Pulmonary artery endothelial cell (primary cell): ENCODE measurements at places on chromosomes 4 and X. TPM values are rescaled to one million over a fixed set of nuclear protein-coding genes. Genes with fewer than 3 reads are reported as not detected.
A peak's percentile ranks its signal among the peaks of the same experiment; 100 is the strongest.

DNA sequence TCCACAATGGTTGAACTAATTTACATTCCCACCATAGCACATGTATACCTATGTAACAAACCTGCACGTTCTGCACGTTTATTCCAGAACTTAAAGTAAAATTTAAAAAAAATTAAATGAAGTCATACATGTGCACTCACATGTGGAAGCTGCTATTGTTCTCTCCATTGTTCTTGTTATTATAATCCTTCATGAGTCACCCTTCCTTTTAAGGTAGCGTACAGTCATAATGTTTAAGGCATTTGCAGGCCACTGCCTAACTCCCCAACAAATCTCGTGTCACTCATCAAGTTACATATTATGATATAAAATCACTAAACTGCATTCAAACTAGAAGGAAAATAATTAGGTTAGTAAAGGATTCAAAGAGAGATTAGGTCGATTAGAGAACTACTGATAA is 63.6 kb downstream of the SLC7A11 start:
- DNase-seq, result peak; percentile 67

GRCh38 chrX:38036466-38036865 is 30.1 kb downstream of the SYTL5 start:
- DNase-seq, result no peak

DNA sequence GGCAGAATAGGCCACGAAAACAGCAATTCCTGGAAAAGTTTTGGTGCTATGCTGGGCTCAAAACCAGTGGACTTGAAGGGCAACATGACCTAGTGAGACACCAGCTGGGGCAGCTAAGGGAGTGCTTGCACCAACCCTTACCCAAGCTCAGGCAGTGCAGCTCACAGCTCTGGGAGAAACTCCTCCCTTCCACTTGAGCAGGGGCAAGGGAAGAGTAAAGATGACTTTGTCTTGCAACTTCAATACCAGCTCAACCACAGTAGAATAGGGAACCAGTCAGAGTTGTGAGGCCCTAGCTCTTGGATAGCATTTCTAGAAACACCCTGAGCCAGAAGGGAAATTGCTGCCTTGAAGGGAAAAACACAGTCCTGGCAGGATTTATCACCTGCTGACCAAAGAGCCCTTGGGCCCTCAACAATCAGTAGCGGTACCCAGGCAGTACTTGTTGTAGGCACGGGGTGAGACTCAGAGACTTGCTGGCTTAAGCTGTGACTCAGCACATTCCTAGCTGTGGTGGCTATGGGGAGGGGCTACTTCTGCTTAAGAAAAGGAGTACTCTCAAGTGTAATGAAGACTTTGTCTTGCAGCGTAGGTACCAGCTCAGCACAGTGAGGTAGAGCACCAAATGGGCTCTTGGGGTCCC is 19.7 kb upstream of the ABCG2 start:
- peak; percentile 4 for DNase-seq

DNA sequence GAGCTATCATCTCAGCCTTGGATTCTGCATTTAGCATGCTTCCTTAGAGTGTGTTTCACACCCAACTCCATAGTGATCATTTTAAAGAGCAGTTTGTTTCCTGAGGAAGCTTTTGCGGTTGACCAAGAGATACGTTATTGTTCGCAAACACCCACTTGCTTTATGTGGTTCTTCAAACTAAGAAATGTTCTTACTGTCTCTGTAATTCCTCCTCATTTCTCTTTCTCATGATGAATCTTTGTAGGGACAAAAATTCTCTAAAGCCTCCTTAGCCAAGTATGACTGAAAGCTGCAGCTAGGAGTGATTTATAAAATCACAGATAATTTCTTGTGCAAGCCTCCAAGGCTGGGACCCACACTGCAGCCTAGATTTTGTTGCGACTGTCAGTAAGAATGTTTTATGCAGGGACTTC is 10.0 kb downstream of the TNIP3 start:
- no peak for DNase-seq

DNA sequence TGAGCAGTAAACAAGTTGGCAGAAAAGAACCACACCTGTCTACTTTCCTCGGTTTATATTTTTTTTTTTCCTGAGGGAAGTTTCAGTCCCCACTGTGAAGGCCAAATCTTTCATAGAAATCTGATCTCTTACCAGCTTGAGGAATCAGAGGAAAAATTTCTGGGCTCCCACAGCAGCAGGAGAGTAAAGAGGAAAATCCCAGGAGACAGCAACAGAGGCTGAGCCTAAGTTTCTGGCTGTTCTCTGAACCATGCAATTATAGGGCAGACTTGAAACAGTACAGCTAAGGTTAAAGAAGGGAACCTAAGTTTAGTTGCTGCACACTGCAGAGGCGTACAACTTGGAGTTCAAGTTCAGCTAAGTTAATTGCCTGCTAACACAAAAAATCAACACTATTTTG is 1090.9 kb upstream of the INTU start:
- DNase-seq, result no peak

The ADH1B gene
- total RNA-seq, result not detected in 2 replicates

The PWWP3B gene
- total RNA-seq, result 0.42 and 1.5 TPM in 2 replicates

The GPR82 gene
- total RNA-seq, result not detected in 2 replicates
